ENCODE measurements at places on chromosomes 3 and 15.

DNA sequence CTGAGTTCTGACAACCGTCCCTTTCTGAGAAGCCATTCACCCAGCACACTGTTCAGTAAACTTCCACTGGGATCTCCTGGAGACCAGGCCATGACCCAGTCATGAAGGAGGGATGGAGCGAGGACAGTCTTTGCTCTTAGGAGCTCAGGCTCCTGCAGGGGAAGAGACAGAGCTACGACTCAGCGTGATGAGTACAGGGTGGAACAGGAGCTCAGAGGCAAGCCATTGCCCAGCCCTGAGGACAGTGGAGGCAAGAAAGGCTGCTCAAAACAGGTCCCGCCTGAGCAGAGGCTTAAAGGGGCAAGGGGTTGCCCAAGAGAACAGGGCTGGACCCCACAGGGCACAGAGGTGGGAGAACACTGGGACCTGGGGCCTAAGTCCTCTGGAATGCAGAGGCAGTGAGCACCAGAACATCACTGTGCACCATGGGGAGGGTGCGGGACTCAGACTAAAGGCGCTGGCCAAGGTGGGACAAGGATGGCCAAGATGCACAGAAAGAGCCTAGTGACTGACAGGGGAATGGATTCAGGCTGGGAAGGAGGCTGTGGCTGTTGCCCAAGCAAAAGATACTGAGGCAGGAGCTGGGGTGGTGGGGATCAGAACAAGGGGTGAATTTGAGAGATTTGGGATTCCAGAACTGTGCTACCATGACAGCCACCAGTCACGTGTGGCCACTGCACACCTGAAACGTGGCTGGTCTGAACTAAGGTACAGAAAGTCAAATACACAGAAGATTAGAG, 25.8 kb downstream of the TMEM43 start:
- DNase-seq = no peak

- DNase-seq = no peak
Observed at GRCh38 chr3:149969110-149969939, 1.4 kb downstream of the PFN2 start.

- DNase-seq = peak; percentile 70
Observed at GRCh38 chr3:31004025-31004678, 109.7 kb upstream of the GADL1 start.

DNA sequence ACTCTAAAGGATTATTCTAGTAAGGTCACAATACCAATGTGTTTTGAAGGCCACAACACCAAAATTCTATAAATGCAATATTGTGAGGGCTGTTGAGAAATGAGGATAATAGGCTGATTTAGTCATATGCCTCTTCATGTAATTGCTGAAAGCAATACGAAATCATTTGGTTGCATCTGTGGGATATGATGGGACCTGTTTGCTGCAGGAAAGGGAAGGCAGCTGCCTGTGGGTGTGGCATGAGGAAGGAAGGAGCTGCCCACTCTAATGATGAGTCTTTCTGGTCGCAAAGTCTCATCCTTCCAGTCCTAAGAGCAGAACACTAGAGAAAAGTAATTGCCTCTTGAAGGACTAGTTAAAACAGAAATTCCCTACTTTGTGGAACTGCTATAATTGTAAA, 245.3 kb upstream of the ZPLD1 start:
- DNase-seq = peak; percentile 18

DNA sequence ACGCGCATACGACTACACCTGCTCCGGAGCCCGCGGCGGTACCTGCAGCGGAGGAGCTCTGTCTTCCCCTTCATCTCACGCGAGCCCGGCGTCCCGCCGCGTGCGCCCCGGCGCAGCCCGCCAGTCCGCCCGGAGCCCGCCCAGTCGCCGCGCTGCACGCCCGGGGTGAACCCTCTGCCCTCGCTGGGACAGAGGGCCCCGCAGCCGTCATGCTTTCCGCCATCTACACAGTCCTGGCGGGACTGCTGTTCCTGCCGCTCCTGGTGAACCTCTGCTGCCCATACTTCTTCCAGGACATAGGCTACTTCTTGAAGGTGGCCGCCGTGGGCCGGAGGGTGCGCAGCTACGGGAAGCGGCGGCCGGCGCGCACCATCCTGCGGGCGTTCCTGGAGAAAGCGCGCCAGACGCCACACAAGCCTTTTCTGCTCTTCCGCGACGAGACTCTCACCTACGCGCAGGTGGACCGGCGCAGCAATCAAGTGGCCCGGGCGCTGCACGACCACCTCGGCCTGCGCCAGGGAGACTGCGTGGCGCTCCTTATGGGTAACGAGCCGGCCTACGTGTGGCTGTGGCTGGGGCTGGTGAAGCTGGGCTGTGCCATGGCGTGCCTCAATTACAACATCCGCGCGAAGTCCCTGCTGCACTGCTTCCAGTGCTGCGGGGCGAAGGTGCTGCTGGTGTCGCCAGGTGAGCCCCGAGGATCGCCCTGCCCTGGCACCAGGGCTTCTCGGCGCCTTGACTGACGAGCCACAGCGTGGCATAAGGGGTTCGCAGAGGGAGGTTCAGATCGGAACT, 420 bp downstream of the SLC27A2 start:
- DNase-seq = no peak
